Smooth muscle cell of the brain vasculature (primary cell): ENCODE measurements at places on chromosomes 16 and 17.

- no peak for DNase-seq
These were observed 227.2 kb upstream of the MON1B start for GRCh38 chr16:76963614-76964315.

DNA sequence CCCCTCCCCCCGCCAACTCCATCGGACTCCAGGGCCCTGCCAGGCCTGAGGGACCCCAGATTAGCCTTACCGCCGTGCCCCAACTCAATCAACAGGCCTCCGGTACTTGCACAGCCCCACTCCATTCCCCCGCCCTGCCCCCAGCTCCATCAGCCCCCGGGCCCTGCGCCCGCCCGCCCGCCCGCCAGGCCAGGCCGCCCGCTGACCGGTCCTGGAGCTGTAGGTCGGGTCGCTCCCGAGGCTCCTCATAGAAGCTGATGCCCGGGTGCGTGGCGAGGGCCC lies 308 bp downstream of the GTF3C1 start:
- no peak for DNase-seq

- no peak for DNase-seq
These were observed 6.0 kb upstream of the ATP1B2 start for GRCh38 chr17:7644775-7645174.

GRCh38 chr16:56734429-56734828 lies 4.5 kb downstream of the NUP93 start:
- no peak for DNase-seq

- peak; percentile 83 for DNase-seq
These were observed 9.2 kb downstream of the OR2C1 start for GRCh38 chr16:3364774-3365427.

GRCh38 chr16:72569677-72570076 lies 397.7 kb upstream of the PMFBP1 start:
- no peak for DNase-seq

DNA sequence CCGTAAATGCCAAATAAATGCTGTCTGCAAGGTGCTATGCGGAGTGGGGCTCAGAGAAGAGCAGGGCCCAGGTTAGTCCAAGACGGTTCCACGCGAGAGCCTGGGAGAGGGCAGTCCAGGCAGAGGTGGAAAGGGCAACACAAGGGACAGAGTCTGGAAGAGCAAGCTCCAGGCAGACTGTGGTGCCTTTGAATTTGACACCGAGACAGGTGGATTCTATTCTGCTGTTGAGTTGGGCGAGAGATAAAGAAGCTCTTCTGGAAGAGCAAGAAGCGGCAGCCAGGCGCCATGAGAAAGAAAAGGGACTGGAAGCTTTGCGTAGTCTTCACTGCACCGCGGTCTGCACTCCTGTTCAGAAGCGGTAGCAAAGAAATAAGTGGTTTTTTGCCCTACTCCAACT lies 55.6 kb downstream of the CYTH1 start:
- DNase-seq: no peak

- DNase-seq: no peak
These were observed 16.5 kb upstream of the NUDT16L1 start for GRCh38 chr16:4676831-4677230.

GRCh38 chr16:19005561-19006445 lies 22.1 kb downstream of the TMC7 start:
- no peak for DNase-seq

DNA sequence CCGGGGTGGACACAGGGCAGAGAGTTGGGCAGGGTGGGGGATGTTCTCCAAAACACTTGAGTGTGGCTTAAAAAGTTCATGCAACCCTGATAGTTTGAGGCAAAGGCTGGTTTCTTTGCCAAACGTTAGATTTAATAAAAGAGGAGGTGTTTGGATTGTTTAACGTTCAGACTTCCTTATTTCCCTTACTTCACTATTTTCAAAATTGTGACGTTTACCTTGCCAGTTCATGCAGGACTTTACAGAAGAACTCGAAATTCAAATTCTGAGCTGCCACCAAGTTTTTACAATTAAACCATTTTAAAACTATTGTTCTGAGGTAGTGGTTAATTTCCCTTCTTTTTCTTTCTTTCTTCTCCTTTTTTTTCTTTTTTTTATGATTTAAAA lies 5.5 kb downstream of the SEC14L1 start:
- no peak for DNase-seq

GRCh38 chr16:88069397-88070168 lies 118.3 kb downstream of the BANP start:
- DNase-seq: no peak

DNA sequence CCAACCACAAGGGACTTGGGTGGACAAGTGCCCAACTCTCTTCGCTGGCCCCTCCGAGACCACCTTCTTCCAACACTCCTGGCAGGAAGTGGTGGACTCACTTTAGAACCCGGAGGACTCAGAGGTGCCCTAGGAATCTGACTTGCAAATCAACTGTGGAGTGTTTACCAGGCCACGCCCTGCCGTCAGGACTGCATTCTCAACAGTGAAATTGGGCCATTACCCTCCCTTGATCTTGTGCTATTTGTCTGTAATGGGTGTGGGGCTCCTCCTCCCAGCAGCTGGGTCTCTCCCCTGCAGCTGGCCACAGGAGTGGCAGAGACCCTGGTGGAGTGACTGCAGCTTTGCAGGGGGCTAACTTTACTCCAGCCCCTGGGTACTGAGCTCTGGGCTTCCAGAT lies 212.2 kb upstream of the RPL38 start:
- no peak for DNase-seq

GRCh38 chr17:39461926-39462569 lies 762 bp downstream of the CDK12 start:
- DNase-seq: no peak

- no peak for DNase-seq
These were observed 15.4 kb downstream of the TBX4 start for GRCh38 chr17:61467416-61468262.

DNA sequence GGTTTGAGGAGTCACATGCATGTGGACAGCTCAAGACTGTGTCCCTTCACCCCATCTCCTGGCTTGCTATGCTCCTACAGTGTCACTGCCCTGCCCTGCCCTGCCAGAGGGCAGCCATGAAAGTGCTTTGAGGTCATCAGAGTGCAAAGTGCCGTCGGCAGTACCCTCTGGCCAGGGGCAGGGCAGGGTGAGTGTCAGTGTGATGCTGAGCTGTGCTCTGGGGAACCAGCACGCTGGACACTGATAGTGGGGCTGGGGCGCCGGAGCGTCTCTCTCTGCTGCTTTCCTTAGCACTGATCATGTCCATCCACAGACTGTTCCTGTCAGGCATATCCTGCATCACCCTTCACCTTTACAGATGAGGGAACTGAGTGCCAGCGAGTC lies 1.6 kb upstream of the SPATA32 start:
- no peak for DNase-seq

GRCh38 chr17:36629252-36629847 lies 28.0 kb downstream of the MRM1 start:
- peak; percentile 20 for DNase-seq

DNA sequence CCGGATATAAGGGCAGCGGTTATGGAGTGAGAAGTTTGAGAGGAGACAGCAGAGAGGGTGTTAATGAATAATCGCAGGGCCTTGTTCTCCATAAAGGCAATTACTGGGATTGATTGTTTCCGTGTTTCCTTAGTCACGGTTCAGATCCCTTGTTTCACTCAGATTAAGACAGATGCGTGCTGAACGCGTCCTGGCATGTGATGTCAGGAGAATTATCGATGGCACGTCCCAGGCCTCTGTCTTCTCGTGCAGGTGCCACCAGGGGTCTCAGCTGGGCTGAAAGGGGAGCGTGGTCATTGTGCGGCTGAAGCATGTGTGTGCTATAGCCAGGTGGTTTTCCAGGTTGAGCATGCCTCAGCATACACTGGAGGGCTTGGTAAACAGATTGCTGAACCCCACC lies 142.4 kb upstream of the NOL11 start:
- no peak for DNase-seq

GRCh38 chr17:74848656-74849399 lies 10.9 kb downstream of the GRIN2C start:
- DNase-seq: no peak

- DNase-seq: no peak
These were observed 21.2 kb downstream of the SYCE1L start for GRCh38 chr16:77220427-77220826.

GRCh38 chr17:17641621-17642409 lies 39.4 kb upstream of the RAI1 start:
- DNase-seq: peak; percentile 64

- no peak for DNase-seq
These were observed 26.9 kb downstream of the HSD17B2 start for GRCh38 chr16:82061861-82062525.

GRCh38 chr16:27110524-27110896 lies 43.8 kb downstream of the C16orf82 start:
- no peak for DNase-seq

DNA sequence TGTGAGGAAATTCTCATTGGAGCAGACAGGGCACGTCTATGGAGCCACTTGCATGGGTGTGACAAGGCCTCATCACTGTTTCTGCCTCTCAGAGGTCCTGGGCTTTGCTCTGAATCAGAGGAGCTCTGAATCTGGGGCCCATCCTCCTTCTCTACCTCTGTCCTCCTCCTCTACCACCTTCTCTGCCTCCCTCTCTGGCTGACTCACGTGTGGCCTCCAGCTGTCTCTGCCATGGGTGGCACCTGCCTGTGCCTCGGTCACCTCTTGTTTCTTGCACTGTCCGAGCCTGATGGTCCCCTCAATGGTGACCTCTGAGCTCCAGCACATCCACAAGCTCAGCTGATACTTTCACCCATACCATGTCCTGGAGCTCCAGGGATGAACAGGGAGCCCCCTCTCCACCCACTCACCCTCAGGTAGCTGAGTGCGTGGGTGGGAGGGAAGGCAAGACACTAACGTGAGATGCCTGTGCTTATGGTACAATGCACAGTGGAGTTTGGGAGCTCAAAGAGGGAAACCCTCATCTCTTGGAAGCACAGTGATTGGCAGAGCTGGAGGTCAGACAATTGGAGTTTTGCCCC lies 116.4 kb upstream of the CRHR1 start:
- no peak for DNase-seq
